ENCODE measurements at places on chromosomes 11 and 22.

GRCh38 chr11:74612877-74613276, 20.5 kb downstream of the POLD3 start:
- DNase-seq, result no peak

DNA sequence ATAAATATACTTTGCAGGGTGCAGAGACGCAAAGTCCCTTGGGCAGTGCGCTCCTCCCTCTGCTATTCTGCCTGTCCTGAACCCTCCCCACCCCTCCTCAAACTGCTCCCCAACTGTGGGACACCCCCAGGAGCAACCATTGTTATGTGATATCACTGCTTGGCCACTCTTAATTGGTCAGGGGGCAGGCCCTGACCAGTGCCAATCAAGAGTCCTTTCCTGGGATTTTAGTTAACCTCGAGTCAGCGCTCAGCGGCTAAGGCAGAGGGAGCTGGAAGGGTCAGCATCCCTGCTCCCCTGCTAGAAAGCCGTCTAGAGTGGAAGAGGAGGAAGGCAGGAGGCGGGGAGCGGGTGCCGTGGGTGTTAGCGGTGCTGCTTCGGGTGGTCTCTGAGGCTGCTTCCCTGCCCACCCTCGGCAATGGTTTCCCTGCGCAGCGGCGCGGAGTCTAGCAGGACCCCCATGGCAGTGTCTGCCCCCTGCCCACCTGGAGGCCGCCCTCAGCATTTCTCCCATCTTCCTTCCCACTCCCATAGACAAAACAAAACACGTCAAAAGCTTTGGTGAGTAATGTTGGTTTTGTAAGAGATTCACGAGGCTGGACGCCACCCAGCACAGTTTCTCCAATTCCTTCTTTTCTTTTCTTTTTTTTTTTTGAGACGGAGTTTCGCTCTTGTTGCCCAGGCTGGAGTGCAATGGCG, 38.4 kb upstream of the A4GALT start:
- no peak for DNase-seq

DNA sequence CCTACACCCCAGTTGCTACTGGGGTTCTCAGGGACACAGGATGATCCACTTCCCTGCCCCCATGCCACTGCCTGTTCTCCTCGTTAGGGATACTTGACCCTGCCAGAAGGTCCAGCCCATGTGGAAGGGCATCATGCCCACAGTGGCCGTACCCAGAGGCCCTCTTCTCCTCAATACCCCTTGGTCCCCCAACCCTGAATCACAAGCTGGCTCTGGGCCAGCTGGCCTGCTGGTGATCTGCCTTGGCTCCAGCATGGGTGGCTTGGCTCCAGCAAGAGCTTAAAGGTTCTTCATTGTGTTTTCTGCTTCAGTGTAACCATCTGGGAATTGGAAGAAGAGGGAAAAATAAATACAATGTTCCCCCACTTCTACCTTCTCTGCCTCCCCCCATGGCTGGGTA, 11.1 kb upstream of the TPBGL start:
- DNase-seq, result no peak

- no peak for DNase-seq
Observed at GRCh38 chr11:133840479-133840941, 4.8 kb downstream of the SPATA19 start.
